Activated CD8-positive, alpha-beta T cell treated with anti-CD3 and anti-CD28 coated beads for 36 hours (primary cell): ENCODE measurements at places on chromosomes 11 and 22. TPM values are rescaled to one million over a fixed set of nuclear protein-coding genes. Genes with fewer than 3 reads are reported as not detected.

DNA sequence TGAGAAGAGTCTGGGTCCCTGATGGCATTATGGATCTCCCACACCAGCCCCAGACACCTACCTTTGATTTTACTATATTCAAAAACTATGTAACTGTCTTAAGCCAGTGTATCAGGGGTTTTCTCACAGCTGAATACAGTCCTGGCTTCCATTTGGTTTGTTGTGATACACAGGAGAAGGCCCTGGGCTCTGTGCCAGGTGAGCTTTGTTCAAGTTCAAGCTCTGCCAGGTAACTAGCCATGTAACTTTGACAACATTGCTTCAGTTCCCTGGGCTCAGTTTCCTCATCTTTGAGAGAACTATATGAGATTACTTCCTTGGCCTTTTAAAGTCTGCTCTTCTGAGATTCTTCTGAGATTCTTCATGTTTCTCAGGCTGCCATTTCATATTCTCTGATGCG lies 327.5 kb upstream of the TENM4 start:
- no peak overlapping the region for H3K27ac ChIP-seq
- H3K4me3 ChIP-seq, result no peak overlapping the region
- H3K4me1 ChIP-seq, result no peaks in the 10 kb centered on the region
- no peaks in the 10 kb centered on the region for H3K27me3 ChIP-seq

DNA sequence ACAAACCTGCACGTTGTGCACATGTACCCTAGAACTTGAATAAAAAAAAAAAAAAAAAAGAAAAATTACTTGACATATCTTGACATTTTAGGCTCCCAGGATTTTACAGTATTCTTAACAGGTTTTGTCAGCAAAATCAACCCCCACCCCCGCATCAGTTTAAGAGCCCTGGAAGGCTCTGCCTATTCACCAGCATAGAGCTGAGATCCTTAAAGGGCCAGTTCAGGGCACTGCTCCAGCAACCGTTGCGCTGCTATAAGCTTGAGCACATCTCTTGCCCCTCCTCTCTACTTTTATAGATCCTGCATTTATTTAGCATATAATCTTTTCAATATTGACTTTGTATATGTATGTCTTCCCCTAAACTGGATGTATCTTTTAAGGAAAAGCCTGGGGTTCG lies 697 bp upstream of the PAFAH1B2 start:
- H3K4me3 ChIP-seq, result peak overlapping the region; percentile 99
- DNase-seq, result peak; percentile 51
- H3K27me3 ChIP-seq, result peaks cover 8% of the 10 kb centered on the region
- peak overlapping the region; percentile 92 for H3K27ac ChIP-seq

- peaks cover 32% of the 10 kb centered on the region for H3K4me1 ChIP-seq
- H3K27ac ChIP-seq, result no peak overlapping the region
- no peaks in the 10 kb centered on the region for H3K27me3 ChIP-seq
- peaks cover 29% of the 10 kb centered on the region for H3K36me3 ChIP-seq
These were observed 5.0 kb upstream of the ZDHHC5 start for GRCh38 chr11:57662893-57663292.

- no peaks in the 10 kb centered on the region for H3K27me3 ChIP-seq
- no peak overlapping the region for H3K27ac ChIP-seq
- peaks cover 48% of the 10 kb centered on the region for H3K4me1 ChIP-seq
- DNase-seq, result no peak
- H3K36me3 ChIP-seq, result no peaks in the 10 kb centered on the region
- H3K4me3 ChIP-seq, result no peak overlapping the region
These were observed 23.7 kb upstream of the CBX7 start for GRCh38 chr22:39176143-39176713.

DNA sequence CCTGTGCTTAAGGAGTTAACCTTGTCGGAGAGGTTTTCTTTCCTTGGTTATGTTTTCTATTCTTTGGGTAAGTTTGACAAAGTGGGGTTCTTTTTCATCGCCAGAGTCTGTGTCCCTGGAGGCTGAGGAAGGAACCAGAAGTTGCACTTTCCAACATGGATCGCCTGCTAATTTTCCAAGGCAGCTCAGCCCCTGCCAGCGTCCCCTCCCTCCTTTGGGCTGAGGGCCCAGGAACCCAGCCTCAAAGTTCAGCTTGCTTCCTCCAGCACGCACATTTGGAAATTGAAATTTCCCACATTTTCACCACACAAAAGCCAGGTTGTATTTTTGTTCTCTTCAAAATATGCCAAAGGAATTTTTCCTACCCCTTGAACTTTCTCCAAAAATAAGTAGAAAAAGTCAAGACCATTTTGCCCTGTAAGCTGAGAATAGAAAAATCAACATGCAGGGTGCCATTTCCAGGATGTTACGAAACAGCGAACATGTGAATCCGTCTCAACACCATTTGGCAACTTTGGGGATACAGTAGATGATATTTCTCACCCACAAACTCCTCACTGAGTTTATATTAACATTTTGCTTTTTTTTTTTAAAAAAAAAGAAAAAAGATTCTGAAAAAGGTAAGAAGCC lies 343.5 kb downstream of the TENM4 start:
- H3K27me3 ChIP-seq, result peaks cover 2% of the 10 kb centered on the region
- no peak for DNase-seq
- no peaks in the 10 kb centered on the region for H3K36me3 ChIP-seq
- H3K4me1 ChIP-seq, result no peaks in the 10 kb centered on the region

DNA sequence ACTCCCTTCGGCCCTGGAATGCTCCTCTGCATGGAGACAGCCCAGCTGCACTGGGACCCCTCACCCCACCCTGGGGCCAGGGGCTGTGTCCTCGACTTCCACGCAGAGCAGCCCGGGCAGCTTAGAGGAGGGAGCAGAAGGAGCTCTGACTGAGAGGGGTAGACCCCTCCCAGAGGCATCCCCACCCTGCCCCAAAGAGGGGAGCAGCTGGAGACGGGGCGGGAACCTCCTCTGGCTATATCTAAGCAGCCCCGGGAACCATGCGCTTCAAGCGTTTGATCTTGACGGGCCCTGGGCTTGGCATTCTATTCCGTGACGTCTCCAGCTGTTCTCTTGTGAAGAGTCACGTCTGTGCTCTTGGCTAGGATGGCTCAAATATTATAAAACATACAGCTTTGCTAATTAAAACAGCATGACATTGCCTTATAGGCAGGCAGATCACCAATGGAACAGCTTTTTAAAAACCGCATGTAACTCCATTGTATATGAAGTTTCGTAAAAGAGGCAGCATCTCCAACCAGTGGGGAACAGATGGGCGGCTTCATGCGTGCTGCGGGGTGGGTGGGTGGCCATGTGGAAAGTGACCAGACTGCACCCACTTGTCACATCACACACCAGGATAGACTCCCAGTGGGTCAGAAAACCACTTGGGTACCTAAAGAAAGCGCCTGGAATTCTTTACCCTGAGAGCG lies 7.7 kb downstream of the KCNQ1 start:
- H3K27ac ChIP-seq, result no peak overlapping the region
- DNase-seq, result no peak

DNA sequence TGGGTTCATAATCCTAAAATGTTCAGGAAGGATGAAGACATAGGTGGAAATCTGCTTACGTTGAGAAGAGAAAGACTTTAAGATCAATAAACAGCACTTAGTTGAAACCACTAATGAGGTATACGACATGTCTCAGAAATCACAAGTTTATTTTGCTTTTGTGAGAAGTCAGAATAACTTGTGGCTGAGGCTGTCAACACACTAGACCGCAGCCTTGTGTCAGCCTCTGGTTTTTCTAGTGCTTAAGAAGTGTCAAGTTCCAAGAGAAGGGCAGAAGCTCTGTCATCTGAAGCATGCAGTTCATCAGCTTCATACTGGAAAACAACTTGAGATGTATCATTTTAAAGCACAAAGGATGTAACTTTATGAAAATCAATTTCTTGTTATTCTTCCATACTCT lies 420.9 kb downstream of the METTL15 start:
- no peak overlapping the region for H3K27ac ChIP-seq
- H3K36me3 ChIP-seq, result peaks cover 3% of the 10 kb centered on the region
- no peak overlapping the region for H3K4me3 ChIP-seq
- no peaks in the 10 kb centered on the region for H3K4me1 ChIP-seq

GRCh38 chr22:50498322-50498890 lies 9.1 kb downstream of the LMF2 start:
- H3K36me3 ChIP-seq, result no peaks in the 10 kb centered on the region
- H3K4me3 ChIP-seq, result no peak overlapping the region
- H3K4me1 ChIP-seq, result no peaks in the 10 kb centered on the region
- no peak overlapping the region for H3K27ac ChIP-seq
- peak; percentile 80 for DNase-seq

GRCh38 chr11:66365711-66366619 lies 5.6 kb downstream of the SLC29A2 start:
- DNase-seq, result no peak
- peaks cover 16% of the 10 kb centered on the region for H3K4me1 ChIP-seq
- H3K27me3 ChIP-seq, result no peaks in the 10 kb centered on the region
- H3K36me3 ChIP-seq, result peaks cover 20% of the 10 kb centered on the region
- H3K4me3 ChIP-seq, result no peak overlapping the region

- DNase-seq, result no peak
- H3K36me3 ChIP-seq, result no peaks in the 10 kb centered on the region
These were observed 231.3 kb downstream of the JRKL start for GRCh38 chr11:96621161-96621560.

GRCh38 chr11:75269367-75269660 lies 28.7 kb downstream of the TPBGL start:
- H3K36me3 ChIP-seq, result peaks cover 2% of the 10 kb centered on the region
- DNase-seq, result no peak
- peaks cover 26% of the 10 kb centered on the region for H3K4me1 ChIP-seq

DNA sequence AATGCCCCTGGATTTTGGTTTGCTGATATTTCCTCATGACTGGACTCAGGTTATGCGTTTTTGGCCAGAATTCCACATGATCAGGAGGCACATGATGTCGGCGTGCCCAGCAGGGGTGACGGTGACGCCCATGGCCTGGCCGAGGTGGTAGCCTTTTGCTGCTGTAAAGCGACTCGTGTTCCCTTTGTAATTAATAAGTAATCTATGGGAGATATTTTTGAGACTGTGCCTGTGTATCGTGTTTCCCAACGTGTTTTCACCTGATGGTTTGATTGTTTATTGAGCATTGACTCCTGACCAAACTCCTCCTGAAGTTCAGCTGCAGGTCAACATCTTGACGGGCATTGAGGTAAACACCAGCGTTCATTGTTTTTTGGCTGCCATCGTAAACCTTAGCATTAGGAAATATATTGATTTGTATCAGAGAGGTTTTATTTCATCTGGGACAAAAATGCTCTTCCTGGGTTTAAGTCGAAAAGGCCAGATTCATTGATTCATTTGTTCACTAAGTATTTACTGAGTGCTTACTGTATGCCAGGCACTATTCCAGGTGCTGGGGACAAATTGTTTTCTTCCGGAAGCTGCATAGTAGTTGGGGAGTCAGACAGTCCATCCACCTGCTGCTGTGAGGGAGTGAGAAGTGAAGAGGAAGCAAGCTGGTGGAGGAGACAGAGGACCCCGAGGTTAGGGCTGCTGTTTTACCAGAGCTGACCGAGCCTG lies 23.6 kb downstream of the DCPS start:
- peak overlapping the region; percentile 48 for H3K27ac ChIP-seq
- no peak for DNase-seq
- peaks cover 4% of the 10 kb centered on the region for H3K36me3 ChIP-seq
- no peak overlapping the region for H3K4me3 ChIP-seq
- H3K27me3 ChIP-seq, result no peaks in the 10 kb centered on the region
- H3K4me1 ChIP-seq, result peaks cover 14% of the 10 kb centered on the region

ZNRD2 gene
- total RNA-seq, result 54.7 TPM
